ENCODE measurements at places on chromosomes 3 and 15.

DNA sequence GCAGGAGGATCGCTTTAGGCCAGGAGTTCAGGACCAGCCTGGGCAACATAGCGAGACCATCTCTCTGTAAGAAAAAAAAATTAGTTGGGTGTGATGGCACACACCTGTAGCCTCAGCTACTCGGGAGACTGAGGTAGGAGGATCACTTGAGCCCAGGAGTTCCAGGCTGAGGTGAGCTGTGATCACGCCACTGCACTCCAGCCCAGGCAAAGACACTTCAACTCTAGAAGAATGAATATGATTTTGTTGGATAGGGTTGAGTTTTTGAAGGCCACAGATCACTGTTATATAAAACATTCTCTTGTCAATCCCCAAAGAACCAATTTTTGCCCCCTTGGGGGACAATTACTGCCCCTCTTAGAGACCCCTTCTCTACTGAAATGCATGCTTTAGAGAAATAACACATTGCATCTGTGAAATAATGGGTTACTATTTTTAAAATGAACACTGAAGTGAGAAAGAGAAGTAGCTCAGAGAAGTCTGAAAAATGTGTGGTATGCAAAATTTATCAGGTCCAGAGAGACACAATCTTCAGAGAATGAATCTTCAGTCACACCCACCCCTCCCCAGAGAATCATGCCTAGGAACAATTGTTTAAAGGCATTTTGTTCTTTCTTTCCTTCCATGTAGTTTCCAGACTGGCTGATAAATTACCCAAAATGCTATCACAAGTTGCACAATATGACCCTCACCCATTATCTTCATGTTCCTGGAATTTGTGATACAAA, 42.7 kb downstream of the METTL6 start:
- no peak for DNase-seq

- no peak for DNase-seq
Measured at GRCh38 chr15:81523867-81524266, 149.9 kb upstream of the TMC3 start.

GRCh38 chr3:14900881-14901873, 46.2 kb upstream of the NR2C2 start:
- no peak for DNase-seq

DNA sequence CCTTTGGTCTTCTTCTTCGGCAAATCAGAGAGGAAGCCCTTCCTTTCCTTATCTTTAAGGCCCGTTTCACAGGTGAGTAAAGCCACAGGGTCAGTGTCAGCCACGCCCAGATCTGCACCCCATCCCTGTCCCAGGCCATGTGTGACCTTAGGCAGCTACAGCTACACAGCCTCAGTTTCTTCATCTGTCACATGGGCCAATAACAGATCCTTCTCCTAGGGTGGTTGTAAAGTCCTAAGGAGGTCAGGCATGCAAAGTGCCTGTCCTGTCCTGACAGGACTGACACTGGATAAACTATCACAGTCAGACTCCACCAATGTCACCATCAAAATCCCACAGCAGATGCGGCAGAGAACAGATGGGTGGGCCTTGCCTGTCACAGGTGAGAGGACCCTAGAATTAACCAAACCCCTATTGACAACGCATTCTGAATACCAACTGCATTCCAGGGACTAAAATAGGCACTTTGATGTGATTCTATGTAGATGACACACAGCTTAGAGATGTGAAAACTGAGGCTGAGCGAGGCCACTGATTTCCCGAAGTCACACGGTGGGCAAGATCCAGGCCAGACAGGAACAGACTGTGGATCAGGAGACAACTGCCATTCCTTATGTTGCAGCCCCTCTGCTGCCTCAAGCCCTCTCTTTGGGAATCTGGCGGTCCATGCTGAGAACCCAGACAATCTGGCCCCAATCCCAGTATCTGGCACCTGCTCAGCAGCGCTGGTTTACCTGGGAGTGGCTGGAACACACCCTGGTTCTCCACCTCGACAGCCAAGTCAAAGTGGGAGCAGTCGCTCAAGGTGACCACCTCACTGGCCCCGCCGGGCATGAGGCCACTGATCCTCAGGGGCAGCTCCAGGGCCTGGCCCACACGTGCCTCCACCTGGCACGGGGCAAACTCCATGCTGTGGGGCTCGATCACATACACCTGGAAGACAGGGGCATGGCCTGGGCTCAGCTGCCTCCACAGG, 48.7 kb downstream of the NUP210 start:
- no peak for DNase-seq

DNA sequence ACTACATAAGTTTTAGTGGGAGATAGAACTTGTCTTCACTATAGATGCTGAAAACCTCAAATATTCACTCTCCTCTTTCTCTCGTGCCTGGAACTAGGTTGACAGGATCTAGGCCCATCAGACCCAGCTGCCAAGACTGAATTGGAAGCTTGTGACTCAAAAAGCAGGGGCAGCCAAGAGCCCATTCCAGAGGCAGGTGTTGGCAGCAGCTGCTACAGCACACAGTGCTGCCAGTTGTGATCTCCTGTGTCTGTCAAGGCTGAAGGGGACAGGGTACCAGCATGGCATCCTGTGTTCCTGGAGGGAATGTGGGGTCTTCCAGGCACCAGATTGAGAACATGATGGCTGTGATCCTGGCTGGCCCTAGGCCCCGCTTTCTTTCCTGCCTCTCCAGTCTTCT, 92.5 kb upstream of the MB21D2 start:
- no peak for DNase-seq

DNA sequence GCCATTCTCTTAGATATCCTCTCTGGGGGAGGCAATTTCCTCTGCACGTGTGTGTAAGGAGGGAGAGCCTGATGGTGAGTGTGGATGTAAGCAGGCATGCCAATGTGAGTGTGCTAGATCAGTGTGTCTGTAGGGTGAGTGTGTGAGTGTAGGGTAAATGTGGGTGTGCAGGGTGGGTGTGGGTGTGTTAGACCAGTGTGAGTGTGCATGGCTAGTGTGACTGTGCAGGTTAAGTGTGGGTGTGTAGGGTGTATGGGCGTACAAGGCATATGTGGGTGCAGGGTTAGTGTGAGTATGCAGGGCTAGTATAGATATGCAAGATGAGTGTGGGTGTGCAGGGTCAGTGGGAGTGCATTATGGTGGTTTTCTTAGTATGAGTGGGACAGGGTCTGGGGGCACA, 48.4 kb downstream of the ATP2B2 start:
- no peak for DNase-seq

DNA sequence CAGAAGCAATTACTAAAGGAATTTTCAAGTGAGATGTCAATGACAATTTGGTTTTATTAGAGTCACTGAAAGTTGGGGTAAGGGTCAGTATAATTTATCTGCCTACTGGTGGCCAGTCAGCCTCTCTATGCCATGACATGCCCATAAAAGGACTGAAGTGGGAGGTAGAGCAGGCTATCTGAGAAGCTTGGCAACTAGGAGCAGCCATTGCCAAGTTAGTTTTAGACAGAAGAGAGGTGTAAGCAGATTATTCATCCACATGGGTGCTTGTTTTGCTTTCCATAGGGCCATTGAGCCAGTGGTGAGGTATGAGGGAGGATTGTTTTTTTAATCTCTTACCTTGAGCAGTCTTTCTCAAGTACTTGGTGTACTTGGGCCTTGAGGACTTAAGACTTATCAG, 8.1 kb upstream of the RBP1 start:
- no peak for DNase-seq

- DNase-seq = no peak
Measured at GRCh38 chr3:31197941-31198340, 303.5 kb upstream of the GADL1 start.

Data from CD4-positive, alpha-beta T cell treated with Interleukin-6 for 4 hours (primary cell).